Uterus (tissue), 4 donors: ENCODE measurements at places on chromosomes 6 and 20. TPM values are rescaled to one million over a fixed set of nuclear protein-coding genes. Genes with fewer than 3 reads are reported as not detected.

GRCh38 chr6:24902782-24903181, 33.0 kb downstream of the RIPOR2 start:
- H3K27me3 ChIP-seq = no peaks in the 10 kb centered on the region
- H3K36me3 ChIP-seq = no peaks in the 10 kb centered on the region
- H3K27ac ChIP-seq = peak overlapping the region; percentile 78
- H3K4me3 ChIP-seq = no peak overlapping the region
- DNase-seq = no peak

DNA sequence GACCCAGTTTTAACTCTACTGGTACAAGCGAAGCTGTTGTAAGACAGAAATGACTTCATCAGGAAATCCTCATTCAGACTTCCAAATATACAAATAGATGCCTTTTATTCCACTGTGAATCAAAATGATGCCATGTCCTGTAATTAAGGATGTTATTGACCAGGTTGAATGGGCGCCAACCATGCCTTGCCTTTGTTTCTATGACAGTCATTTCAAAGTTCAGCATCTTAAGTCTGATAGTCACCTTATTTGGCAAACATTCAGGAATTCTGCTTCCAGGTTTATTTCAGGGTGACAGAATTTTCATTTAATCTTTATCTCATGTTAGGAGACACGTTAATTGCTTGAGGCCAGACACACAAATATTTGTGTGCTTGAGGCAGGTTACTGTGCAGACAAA, 592.8 kb upstream of the JAG1 start:
- H3K4me1 ChIP-seq = peaks cover 12% of the 10 kb centered on the region
- H3K27me3 ChIP-seq = no peaks in the 10 kb centered on the region
- H3K36me3 ChIP-seq = no peaks in the 10 kb centered on the region
- H3K4me3 ChIP-seq = no peak overlapping the region
- no peak for DNase-seq
- H3K27ac ChIP-seq = peak overlapping the region; percentile 53

GRCh38 chr20:9392892-9393857, 121.2 kb upstream of the LAMP5 start:
- no peak overlapping the region for H3K27ac ChIP-seq
- no peak overlapping the region for H3K4me3 ChIP-seq
- DNase-seq = peak; percentile 42

DNA sequence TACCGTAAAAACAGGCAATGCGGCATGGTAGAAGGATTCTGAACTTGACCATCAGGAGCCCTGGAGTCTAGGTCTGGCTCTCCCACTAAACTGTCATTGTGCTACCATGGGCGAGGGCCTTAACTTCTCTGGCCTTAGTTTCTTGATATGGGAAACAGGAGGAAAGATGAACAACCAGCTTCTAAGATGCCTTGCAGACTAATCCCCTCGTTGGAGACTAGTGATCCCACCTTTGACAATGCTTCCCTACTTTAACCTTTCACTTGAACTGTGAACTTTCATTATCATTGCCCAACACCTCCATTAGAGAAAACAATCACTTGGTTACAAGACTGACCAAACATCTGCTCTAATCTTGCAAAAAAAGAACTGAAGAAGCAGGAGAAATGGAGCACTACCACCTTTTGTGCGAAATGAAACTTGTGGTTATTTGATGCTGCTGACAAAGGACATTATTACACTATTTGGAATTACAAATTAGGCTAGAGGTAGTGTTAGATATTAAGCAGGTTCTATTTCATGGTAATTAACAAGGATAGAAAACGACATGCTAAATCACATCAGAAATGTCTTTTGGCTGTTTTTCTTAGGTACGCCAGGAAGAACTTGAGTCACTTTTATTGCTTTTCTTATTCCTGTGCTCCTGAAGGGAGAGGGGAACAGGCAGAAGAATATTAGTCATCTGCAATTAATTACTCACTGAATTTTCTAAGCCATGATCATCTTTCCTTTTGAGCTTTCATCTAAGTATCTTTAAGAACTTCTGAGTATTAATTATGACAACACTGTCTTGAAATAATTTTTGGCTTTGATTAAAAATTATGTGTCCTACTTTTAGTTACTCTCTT, 39.1 kb upstream of the ARHGAP18 start:
- no peaks in the 10 kb centered on the region for H3K36me3 ChIP-seq
- H3K4me3 ChIP-seq = no peak overlapping the region
- no peak for DNase-seq
- H3K4me1 ChIP-seq = peaks cover 5% of the 10 kb centered on the region
- H3K27me3 ChIP-seq = no peaks in the 10 kb centered on the region

The AURKA gene
- 9.7 TPM for total RNA-seq
